ENCODE measurements at places on chromosomes 2 and 18.

DNA sequence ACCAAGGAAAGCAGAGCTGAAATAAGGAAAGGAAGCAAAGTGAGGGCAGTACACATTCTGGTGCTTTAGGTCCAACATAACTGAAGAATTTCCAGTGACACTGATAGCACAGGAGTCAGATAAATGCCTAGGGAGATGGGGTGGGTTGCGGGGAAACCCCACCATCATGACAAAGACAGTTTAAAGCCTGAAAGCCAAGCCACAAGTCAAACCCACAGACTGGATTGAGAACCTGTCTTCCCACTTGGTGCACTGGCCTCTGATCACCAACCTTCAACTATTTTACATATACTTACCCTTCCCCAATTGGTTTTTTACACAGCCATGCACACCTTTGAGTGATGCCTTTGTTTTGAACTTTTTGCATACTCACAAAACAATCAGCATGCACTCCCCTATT, 22.2 kb upstream of the PDK1 start:
- no peak for DNase-seq

- DNase-seq: no peak
Measured at GRCh38 chr2:207750345-207750744, 19.4 kb downstream of the FZD5 start.

GRCh38 chr2:189204322-189204941, 24.9 kb upstream of the COL5A2 start:
- peak; percentile 48 for DNase-seq

DNA sequence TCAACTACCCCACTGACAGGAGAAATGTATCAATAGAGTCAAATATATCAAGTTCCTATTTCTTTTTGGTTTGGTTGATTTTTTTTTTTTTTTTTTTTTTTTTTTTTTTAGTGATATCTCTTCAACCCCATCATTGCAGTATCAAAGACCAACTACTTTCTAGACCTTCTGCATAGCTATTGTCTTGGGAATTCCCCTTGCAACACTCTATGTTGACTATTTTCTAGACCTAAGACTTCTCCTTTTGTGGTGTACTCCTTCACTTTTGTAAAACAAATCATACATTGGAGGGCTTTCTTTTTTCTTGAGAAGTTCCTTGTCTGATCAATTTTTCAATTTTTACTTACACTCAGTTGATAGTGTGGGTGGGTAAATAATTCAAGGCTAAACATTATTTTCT, 46.5 kb upstream of the NR4A2 start:
- DNase-seq: no peak

DNA sequence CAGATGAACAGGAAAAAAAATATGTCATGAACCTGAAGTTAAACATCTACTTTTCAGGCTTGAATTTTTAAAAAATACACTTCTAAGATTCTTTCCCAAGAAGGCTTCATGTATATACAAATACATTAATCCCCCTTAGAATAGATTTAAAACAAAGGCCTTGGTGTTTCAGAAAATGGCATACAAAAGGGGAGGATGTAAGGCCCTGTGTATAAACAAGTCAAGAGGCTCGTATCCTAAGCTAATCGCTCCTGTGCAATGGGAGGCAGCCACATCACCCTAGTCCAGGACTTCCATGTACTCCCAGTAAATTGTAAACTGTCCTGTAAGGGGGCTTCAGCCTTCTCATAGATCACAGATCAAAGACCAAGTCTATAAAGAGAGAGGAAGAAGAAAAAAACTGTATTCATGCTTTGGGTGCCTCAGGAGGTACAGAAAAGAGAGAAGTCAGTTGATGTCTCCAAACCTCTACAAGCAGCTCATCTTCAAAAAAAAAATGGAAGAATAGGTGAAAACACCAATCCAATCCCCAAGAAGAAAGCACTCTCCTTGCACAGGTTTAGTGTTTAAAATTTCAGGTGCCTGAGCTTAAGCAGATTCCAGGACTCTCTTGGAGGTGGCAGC, 53.9 kb downstream of the ANKRD44 start:
- DNase-seq: no peak

GRCh38 chr18:74255131-74255616, 36.6 kb downstream of the CYB5A start:
- DNase-seq: no peak

DNA sequence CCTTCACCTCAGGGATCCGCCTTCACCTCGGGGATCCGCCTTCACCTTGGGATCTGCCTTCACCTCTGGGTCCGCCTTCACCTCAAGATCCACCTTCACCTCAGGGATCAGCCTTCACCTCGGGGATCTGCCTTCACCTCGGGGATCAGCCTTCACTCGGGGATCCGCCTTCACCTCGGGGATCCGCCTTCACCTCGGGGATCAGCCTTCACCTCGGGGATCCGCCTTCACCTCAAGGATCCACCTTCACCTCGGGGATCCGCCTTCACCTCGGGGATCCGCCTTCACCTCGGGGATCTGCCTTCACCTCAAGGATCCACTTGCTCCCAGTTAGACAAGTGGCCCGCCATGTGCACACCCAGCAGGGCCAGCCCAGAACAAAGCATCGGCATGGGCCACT, 7.3 kb downstream of the KIF1A start:
- DNase-seq: no peak

DNA sequence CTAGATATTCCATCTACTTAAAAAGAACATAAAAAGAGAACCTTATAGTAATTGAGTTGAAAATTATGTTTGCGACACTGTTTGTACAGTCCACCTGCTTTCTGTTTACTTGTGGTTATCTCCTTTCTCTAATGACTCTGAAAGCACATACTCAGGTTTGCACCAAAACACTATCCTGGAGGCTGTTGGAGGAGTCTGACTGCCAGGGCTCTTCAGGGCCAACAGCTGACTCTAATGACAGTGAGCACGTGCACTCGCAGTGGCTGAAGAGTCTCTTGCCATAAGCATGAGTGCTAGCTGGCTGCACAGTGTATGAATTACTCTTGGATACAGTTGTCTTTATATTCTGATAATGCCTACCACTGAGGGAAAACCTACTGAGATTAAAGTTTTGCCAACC, 16.7 kb upstream of the GLS start:
- DNase-seq: no peak

- DNase-seq: no peak
Measured at GRCh38 chr18:35010993-35011392, 30.2 kb upstream of the MAPRE2 start.

GRCh38 chr2:186726938-186727337, 33.1 kb downstream of the FAM171B start:
- DNase-seq: no peak

DNA sequence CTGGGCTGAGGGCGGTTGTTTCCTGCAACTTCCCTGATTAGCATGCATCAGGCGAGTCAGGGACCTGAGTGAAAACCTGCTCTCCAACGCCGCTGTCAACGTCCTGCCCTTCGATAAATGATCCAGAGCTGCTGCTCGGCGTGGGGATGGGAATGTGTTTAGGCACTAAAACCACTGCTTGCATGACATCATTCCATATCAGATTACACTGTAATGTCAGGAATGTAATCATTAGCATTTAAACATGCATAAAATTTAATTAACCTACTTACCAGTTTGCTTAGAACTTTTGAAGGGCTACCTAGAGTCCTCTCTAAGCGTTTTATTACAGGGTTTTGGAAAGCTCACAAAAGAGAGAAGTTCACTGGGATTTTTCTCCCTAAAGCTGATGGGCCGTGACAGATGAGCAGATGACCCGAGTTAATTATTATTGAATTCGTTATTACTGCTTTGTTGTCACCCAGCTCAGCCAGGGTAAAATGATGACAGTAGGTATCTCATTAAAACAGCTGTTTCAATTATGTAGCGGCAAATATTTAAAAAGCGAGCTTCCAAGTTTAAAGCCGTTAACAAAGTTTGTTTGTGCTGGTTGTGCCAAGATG, 685.6 kb upstream of the SALL3 start:
- no peak for DNase-seq

DNA sequence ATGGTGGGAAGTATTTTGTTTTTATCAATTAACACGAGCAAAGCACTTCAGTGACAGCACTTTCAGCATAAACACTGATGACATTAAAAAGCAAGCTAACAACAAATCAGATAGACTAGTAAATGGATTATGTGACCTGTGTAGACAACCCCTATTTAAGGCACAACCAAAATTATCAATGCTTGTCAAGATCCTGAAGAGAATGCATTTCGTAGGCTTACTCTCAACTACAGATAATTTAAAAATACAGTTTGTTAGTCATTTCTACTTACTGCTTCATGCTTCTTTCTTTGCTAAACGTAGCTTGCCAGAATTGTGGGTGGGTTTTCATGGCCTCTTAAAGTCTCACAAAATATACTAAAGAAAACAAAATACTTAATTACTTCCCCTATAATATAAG, 3.4 kb downstream of the CSRNP3 start:
- no peak for DNase-seq

DNA sequence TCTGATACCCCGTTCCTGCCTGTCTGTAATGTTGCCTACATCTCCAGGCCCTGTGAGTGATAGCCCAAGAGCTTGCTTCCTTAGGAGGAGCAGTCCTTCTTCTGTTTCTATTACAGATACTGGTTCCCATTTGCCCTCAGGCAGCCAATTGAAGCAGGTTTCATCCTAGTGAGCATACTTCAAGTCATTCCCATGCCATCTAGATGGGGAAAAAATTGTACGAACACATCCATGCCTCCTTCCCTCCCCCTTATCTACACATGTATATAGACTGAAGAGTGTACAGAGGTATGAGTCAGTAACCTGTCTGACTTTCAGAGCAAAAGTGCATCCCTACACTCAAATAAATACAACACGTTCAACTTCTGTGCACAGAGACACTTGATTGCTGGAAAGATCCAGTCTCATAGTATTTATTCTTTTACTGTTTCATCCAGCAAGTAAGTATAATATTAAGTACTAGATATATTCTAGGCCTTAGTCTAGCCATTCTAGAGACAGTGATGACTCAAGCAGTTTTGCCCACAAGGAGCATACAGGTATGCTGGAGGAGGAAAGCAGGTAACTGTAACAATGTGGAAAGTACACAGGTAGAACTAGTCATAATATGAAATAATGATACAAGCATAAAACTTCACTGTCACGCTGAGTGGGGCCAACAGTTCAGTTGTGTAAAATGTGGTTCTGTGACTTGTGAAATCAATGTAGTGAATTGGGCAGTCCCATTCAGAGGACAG, 153.4 kb downstream of the MGAT5 start:
- no peak for DNase-seq

- no peak for DNase-seq
Measured at GRCh38 chr18:62847081-62847480, 131.7 kb downstream of the PHLPP1 start.

DNA sequence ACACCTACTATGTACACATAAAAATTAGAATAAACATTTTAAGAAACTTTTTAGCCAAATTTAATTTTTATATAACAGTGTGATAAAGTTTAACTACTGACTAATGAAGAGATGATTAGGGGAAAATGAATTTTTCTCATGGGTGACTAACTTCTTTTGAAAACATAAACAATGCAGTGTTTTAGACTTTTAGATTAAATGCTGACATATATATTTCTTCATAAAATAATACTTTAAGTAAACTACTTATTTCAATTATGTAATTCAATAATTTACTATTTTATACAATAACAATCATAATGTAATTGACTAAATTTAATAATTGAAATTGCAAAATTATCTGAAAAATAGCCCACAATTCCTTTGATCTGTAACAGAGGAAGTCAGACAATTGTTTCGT, 233.3 kb upstream of the PXDN start:
- DNase-seq: no peak

- no peak for DNase-seq
Measured at GRCh38 chr2:65957886-65958285, 477.0 kb upstream of the MEIS1 start.

Measured in ACHN (cell line).